NCI-H1105 treated with DMSO at 0.1 percent for 48 hours (cell line): ENCODE measurements at places on chromosomes 1 and 21.

GRCh38 chr1:87508247-87508787, 179.6 kb downstream of the LMO4 start:
- no peak for DNase-seq

DNA sequence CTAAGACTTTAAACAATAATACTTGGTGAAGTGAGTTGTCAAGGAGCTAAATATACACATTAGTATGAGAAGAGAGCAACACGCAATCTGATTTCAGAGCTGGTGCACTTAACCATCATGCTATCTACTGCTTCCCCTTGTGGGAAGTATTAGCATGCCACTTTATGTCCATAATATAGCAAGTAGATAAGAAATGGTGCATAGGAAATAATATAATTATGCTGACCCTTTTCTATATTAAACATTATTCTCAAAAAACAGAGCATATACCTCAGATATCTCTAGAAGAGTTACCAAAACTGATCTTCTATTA, 63.4 kb downstream of the MAGI3 start:
- peak; percentile 79 for DNase-seq

DNA sequence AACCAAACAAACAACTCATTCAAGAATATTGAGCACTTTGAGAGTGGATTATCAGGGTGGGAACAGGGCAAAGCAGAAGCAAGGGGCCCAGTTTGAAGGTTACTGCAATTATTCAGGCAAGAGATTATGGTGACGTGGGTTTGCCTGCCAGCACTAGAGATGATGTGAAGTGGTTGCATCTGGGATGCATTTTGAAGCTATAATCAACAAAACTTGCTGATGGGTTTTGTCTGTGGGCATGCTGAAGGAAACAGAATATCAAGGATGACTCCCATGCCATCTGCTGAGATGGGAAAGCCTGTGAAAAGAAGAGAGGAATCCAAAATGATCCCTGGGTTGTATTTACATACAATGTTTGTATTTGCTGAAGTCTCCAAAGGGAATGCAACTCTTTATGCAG, 224.3 kb upstream of the GREM2 start:
- no peak for DNase-seq

DNA sequence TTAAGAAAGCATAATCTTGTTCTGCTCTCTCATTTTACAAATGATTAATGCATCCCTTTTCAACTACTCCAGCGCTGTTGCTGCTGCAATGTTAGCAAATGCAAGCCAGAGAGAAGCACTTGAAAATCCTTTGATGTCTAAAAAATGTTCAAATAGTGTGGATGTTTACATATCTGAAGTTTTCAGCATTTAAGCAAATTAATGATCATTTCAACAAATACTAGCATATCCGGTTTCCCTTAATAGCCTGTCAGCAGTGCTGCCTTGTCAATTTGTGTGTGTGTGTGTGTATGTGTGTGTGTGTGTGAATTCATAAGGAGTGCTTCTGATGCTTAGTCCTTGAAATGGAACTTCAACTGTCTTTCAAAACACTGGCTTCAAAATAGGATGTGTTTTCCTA, 48.1 kb upstream of the WNT2B start:
- no peak for DNase-seq

GRCh38 chr1:53370369-53370961, 42.6 kb upstream of the LRP8 start:
- DNase-seq, result no peak

DNA sequence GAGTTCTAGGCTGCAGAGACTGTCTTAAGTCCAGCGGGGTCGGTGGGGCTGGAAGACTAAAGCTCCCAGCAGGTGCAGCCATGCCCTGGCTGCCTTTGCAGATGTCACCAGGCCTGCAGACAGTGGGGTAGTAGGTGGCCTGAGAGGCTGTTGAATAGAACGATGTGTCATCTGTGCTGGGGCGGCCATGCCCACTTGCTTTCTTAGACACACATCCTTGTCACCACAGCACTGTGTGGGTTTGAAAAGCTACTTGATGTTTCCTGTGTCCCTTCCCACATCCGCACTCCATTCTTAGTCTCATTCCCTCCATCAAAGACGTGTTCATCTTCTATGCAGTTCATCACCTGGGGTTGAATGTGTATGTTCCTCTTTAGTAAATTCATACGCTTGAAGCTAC, 184.5 kb upstream of the TMEM51 start:
- no peak for DNase-seq

- DNase-seq, result no peak
Observed at GRCh38 chr21:38303300-38303699, 46.5 kb downstream of the KCNJ15 start.

DNA sequence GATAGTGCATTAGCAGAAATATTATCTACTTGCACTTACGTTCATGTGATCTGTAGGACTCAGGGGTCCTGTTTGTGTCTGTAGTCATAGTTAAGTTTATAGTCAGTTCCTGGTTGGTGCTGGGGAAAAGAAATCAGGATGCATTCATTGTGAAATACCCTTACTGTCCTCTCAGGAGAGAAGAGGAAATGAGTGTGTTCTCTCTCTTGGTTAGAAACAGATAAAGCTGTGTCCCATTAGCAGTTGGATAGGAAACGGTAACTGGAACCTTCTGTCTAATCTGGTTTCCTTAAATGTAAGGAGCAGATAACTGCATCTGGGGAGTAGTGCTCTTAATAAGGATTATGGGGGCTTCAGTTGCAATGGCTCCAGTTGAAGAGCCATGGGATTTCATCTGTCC, 8.9 kb downstream of the SDCCAG8 start:
- no peak for DNase-seq

GRCh38 chr1:204258213-204259115, 44.7 kb upstream of the GOLT1A start:
- peak; percentile 46 for DNase-seq

DNA sequence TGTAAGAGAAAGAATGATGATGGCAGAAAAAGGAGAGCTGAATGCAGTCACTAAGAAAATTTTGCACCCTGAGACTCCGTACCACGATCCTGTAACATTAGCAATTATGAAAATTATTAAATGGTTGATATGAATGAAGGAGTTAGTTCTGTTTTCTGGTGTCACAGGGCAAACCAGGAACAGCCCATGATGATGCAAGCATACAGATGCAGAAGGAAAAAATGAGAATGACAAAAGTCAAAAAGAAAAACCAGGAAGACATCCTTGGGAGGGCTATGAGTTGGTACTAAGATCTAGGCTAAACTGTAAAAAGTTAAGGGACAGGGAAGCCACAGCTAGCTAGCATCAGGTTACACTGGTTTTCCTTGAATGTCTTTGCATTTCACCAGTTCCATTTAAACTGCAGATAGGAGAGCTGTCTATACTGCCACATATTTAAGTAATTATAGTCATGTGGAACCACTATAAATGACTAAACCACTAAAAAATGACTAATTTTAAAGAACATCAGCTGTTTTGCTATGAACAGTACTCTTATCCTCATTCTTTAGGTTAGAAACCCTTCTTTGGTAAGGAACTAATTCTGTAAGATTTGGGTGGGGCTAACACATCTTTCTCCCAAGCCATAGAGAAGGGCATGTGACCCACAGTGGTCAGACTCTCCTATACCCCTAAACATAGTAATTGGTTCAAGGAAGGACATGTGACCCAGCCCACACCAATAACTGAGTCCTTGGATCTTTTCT, 11.4 kb downstream of the DOCK7 start:
- no peak for DNase-seq

DNA sequence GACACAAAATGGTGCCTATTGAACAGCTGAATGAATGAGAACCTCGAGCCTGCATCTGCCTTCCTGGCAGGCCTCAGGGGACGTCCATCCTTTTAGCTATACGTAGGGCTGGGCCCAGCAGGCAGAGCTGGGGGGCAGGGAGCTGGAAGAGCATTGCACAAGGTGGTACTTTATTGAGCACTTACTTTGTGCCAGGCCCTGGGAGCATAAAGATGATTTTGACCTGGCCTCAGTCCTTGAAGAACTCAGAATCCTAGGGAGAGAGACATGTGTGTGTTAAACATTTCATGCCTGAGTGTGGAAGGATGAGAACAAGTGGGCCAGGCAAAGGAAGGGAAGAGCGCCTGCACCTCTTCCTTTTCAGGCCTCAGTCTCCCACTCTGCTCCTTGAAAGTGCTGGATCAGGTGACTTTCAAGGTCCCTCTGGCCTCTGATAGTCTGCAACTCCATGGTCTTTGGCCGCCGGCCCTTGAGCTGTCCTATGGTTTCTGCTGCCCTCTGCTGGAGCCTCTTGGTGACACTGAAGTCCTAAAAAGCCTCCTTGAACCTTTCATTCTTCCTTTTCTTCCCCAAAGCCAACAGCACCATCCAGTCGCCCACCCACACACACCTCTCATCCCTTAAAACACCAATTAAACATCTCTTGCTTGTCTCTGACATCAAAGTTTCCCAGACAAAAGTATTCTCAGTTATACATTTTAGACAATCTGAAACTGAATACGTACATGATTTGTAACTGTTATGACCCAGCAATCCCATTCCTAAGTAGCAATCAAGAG, 3.5 kb upstream of the PEAR1 start:
- DNase-seq, result peak; percentile 78

DNA sequence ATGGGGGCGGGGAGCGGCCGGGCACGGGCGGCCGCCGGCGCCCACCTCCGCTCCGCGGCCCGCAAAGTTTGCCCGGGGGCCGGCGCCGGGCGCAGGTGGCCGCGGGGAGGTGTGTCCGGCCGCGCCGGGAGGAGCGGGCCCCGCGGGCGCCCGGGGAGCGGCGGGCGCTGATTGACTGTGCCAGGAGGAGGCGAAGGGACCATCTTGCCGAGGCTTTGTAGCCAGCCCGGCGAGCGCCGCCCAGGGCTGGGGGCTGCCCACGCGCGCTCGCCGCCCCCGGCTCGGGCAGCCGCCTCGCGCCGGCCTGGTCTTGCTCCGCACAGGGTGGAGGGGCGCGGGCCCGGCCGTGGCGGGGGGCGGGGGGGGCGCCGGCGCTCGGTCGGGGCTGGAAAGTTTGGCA, 432 bp downstream of the EPHB2 start:
- DNase-seq, result no peak

- no peak for DNase-seq
Observed at GRCh38 chr21:41195311-41195710, 27.4 kb downstream of the BACE2 start.

- DNase-seq, result peak; percentile 27
Observed at GRCh38 chr1:233613252-233614172, at the start of gene KCNK1. KCNK1 (plus strand) TSS chr1:233614106; CDS start chr1:233614172, 66 bp downstream.

- peak; percentile 15 for DNase-seq
Observed at GRCh38 chr1:248622570-248623001, 12.3 kb downstream of the OR2T11 start.

- no peak for DNase-seq
Observed at GRCh38 chr1:33228935-33229487, 27.3 kb upstream of the ZNF362 start.

DNA sequence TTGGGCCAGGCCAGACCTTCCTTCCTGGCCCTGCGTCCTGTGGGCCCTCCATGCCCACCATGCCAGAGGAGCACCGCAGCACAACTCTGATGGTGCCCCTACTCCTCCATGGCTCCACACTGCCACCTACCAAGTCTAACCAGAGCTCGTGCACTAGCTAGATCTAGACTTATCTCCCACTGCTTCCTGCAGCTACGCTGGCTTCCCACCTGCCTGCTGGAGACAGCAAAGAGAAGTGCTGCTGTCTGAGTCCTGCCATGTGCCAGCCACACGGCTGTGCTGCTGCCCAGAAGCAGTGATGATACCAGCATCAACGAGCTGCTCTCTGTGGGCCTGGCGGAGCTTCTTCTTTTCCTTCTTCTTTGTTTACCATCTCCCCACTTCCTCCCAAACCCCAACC, 4.5 kb downstream of the GUCA2B start:
- no peak for DNase-seq

DNA sequence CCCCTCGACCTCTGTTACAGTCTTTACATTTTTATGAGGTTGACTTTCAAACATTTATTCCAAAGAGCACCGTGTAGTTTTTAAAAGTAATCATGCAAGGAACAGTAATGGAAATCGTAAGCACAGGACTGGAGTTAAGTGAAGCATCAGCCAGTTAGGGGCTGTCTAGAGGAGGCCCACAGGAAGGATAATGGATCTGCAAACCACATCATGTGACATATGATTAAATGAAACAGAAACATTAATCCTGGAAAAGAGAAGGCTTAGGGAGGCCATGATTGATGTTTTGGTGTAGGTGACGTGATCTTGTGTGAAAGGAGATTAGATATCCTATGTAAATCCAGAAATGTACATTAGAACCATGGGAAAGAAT, 25.0 kb downstream of the RGS7 start:
- no peak for DNase-seq

DNA sequence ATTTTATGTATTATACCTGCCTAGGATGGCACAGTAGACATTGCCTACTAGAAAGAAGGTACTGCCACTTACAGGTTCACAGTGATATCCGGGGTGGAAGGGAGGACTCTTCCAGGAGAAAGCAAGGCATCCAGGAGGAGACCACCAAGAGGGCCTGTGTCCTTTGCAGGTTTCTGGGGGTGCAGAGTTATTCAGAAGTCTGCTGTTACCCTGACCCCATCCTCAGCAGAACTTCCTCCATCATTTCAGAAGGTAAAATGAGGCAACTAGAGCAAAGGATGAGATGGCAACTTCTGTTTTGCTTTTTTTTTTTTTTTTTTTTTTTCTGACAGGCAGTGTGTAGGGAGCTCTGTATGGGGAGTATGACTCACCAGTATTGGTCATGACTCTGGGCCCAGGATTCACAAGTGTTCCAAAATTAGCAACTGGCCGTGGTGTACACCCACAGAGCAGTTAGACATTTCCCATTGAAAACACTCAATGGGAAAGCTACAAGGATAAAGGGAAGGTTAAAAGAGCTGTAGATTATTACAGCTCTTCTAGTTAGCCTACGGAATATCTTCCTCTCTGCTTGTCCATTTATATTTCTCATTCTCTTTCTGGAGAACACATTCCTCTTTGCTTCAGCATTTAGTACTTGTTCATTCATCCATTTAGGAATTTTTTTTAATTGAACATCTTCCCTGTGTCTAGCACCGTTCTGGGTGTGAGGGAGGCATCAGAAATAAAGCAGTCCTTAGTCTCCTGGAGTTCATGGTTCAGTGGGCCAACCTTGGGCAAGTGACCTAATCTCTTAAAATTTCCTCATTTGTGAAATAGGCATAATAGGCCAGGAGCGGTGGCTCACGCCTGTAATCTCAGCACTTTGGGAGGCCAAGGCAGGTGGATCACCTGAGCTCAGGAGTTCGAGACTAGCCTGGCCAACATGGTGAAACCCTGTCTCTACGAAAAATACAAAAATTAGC, 50.5 kb upstream of the PPP2R5A start:
- no peak for DNase-seq

DNA sequence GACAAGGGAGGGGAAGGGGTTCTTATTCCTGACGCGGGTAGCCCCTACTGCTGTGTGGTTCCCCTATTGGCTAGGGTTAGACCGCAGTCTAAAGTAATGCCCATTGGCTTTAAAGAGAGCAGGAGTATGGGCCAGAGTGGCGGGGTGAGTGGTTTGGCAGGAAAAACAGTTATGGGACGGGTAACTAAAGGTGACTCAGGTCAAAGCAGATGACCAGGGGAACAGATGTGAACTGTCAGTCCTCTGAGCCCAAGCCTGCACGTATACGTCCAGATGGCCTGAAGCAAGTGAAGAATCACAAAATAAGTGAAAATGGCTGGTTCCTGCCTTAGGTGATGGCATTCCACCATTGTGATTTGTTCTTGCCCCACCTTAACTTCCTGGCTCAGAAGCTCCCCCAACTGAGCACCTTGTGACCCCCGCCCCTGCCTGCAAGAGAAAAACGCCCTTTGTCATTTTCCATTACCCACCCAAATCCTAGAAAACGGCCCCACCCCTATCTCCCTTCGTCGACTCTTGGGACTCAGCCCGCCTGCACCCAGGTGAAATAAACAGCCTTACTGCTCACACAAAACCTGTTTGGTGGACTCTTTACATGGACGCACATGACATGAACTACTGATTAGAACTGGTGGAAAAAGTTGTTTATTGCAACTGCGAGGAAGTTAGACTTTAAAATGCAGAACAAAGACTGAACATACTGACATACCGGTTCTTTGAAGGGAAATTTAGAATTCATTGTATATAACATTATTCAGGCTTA, 758 bp upstream of the ATAD3B start:
- DNase-seq, result peak; percentile 25
